ENCODE measurements at places on chromosomes 3 and 15.

DNA sequence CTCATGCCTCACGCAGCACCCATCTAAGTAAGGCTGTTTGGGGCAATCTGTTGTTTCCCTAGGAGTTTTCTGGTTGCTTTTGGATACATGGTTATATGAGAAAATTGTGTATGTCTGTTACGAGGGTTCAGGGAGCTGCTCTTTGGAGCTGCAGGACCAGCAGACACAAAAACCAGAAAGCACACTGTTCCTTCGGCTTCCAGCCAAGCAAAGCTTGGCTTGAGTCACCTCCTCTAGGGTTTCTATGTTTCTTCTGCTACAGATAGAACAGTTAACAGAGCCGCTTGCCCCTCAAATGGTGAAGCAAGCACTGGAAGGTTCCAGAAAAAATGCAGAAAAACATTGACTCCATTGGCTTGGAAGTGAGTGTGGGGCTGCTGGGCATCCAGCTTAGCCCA, 49.2 kb upstream of the CTDSPL start:
- DNase-seq: no peak

GRCh38 chr3:114418724-114419543, 125.1 kb downstream of the TIGIT start:
- no peak for DNase-seq

- no peak for DNase-seq
Observed at GRCh38 chr3:25575001-25575400, 89.7 kb downstream of the TOP2B start.

DNA sequence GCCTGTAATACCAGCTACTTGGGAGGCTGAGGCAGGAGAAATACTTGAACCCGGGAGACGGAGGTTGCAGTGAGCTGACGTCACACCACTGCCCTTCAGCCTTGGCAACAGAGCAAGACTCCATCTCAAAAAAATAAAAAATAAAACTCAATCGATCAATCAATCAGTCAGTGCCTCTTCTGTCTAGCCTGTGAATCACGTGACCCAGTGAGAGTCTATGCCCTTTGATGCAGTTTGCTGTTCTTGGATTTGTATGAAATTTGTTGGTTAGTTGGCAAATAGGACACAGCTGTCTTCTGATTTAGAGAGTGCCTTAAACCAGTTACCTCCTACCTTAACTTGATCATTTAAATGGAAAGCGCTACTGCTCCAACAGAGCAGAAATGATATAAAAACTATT, 3.6 kb upstream of the RBMS3 start:
- DNase-seq: no peak

DNA sequence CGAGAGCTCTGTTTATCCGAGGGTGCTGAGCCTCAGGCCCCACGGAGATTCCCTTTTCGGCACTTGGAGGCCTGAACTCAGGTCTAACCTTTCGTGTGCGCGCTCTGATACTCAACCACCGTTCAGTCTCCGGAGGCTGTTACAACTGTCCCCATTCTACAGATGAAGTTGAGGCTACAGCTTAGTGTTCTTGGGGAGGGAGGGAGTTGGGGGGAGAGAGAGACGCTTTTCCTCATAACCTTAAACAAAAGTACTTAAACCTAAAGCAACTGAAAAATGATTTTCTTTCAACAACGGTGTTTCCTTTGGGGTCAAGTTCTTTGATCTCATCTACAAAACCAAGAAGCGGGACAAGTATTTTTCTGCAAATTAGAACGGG, 952 bp upstream of the CHST2 start:
- DNase-seq: no peak

DNA sequence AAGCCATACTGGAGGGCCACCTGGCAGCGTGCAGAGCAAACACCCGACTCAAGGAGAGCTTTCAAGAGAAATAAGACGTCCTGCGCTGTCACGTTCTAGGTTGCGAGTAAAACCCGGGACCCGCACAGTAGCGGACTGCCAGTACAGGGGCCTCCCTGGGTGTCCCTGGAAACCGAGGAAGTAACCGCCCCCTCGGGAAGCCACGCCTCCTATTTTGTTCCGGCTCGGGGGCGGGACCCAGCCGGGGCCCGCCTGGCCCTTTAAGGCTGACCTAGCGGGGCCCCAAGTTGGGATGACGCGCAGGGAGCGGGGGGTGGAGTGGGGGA, 218 bp upstream of the MAPKAPK3 start:
- peak; percentile 88 for DNase-seq

GRCh38 chr3:110808630-110809029, 263.0 kb upstream of the NECTIN3 start:
- no peak for DNase-seq

GRCh38 chr3:123508178-123508577, 59.3 kb upstream of the ADCY5 start:
- DNase-seq: no peak

GRCh38 chr3:140724856-140725812, 47.3 kb downstream of the TRIM42 start:
- no peak for DNase-seq

- DNase-seq: no peak
Observed at GRCh38 chr3:177238686-177239216, 41.5 kb upstream of the TBL1XR1 start.

DNA sequence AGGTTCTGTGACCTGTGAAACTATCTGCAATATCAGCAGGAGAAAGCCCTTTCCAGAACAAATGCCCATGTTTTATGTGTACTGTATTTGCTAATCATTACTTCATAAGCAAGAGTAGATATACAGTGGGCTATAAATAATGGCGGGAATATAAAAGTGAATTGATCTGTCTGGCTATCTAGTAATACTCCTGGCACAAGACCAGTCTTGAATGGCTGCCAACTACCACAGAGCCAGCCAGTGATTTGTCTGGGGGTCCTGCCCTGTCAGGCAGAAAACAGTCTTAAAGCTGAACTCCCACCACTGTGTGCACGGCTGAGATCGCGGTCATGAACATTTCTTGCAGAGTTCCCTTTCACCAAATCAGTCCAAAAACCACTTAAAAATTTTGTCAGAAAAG, 176.3 kb downstream of the MEIS2 start:
- DNase-seq: no peak

GRCh38 chr3:108414007-108414406, 96.4 kb downstream of the MYH15 start:
- DNase-seq: no peak

DNA sequence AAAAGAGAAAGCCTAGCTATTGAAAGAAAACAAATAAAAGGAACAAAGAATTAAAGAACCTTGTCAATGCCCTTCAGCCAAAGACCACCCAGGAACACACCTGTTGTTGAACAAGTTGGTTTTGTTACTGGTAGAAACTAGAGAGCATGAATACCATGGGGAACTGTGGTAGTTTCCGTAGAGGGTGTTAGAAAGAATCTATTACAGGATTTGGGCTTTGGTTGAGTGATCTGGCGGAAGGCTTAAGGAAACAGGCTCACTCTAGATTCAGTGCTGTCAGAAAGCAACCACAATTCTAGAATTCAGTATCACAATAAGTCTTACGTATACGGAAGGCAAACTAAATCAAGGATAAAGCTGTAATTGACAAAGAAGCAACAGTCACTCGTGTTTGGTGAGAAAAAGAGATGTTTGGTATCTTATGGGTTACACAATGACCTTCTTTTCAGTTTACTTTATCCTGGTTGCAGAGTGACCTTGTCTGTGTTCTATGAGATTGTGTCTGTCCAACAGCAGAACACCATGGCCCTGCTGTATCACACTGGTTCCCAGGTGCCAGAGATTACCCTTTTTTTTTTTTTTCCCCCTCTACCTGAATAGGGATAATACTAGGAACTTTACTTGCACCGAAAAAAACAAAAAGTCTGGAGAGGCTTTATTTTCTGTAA, 265.9 kb downstream of the SHQ1 start:
- DNase-seq: no peak

GRCh38 chr3:9841015-9841414, 2.8 kb downstream of the RPUSD3 start:
- no peak for DNase-seq
